ENCODE measurements at places on chromosomes 4 and X. TPM values are rescaled to one million over a fixed set of nuclear protein-coding genes. Genes with fewer than 3 reads are reported as not detected.
A peak's percentile ranks its signal among the peaks of the same experiment; 100 is the strongest.

GRCh38 chr4:150942539-150942938 lies 72.5 kb downstream of the LRBA start:
- no peaks in the 10 kb centered on the region for H3K27me3 ChIP-seq
- H3K4me1 ChIP-seq = no peaks in the 10 kb centered on the region
- no peak for DNase-seq
- no peaks in the 10 kb centered on the region for H3K36me3 ChIP-seq

- H3K4me3 ChIP-seq = no peak overlapping the region
- no peaks in the 10 kb centered on the region for H3K36me3 ChIP-seq
- DNase-seq = no peak
- peaks cover 5% of the 10 kb centered on the region for H3K4me1 ChIP-seq
Measured at GRCh38 chrX:13188731-13189309, 131.0 kb downstream of the ATXN3L start.

- no peak overlapping the region for H3K4me3 ChIP-seq
- no peaks in the 10 kb centered on the region for H3K4me1 ChIP-seq
- H3K27ac ChIP-seq = no peak overlapping the region
- no peaks in the 10 kb centered on the region for H3K27me3 ChIP-seq
- no peaks in the 10 kb centered on the region for H3K36me3 ChIP-seq
- DNase-seq = peak; percentile 25
Measured at GRCh38 chr4:134024251-134024650, 177.3 kb downstream of the PABPC4L start.

Gene PPP2R2C
- 0.48 TPM for total RNA-seq

Gene SMIM10
- 3.2 TPM for total RNA-seq

GRCh38 chr4:7169134-7169533 lies 23.2 kb upstream of the SORCS2 start:
- no peak for DNase-seq
- H3K27ac ChIP-seq = no peak overlapping the region
- no peak overlapping the region for H3K4me3 ChIP-seq
- no peaks in the 10 kb centered on the region for H3K27me3 ChIP-seq

DNA sequence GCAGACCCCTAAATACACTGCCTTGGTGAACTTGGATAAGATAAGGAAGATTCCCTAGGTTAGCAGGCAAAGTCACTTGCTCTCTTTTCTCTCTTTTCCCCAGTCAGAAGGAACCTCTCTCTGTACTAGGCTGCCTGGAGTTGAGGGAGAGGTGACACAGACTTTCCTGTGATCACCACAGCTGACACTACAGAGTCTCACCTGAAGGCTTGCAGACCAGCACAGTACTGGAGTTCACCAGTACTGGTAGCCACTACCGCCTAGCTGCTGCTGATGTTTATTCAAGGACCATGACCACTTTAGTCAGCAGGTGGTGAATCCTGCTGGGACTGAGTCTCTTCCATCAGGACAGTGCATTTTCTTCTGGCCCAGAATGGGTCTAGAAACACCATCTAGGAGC lies 63.3 kb downstream of the PTPN13 start:
- no peak overlapping the region for H3K27ac ChIP-seq
- no peaks in the 10 kb centered on the region for H3K36me3 ChIP-seq
- no peaks in the 10 kb centered on the region for H3K27me3 ChIP-seq
- H3K4me1 ChIP-seq = no peaks in the 10 kb centered on the region
- no peak for DNase-seq

- no peak for DNase-seq
- H3K4me1 ChIP-seq = no peaks in the 10 kb centered on the region
- H3K27me3 ChIP-seq = no peaks in the 10 kb centered on the region
- H3K27ac ChIP-seq = no peak overlapping the region
- no peak overlapping the region for H3K4me3 ChIP-seq
Measured at GRCh38 chrX:9147086-9147485, 113.2 kb upstream of the FAM9B start.

DNA sequence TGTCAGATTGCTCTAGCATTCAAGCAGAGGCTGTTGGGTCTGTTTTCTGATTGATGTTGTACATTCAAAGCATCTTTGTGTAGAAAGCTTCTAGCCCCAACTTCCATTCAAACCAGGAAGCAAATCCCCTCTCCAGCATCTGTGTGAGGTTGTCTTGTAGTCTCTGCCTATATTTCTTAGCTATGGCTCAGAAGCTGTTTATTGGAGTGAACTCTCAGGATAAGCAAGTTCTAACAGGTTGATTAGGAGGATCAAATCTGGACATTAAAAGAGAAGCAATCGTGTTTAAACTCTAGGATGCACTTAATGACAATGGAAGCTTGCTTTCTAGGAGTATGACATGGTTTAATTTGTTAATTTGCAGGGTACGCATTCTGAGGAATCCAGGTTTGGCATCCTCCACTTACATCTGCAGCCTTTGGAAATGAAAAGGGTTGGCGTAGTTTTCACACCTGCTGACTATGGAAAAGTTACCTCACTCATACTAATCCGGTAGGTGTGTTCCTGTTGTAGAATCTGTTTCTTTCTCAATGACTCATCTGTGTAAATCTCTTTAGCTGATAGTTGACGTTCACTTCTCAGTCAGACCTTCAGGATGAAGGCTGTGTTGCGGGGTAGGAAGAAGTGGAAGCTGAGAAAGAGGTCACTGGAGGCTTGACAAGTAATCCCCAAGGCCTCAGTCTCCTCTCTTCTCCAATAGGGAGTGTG lies 88.0 kb upstream of the TLR2 start:
- no peak overlapping the region for H3K4me3 ChIP-seq
- no peak overlapping the region for H3K27ac ChIP-seq
- H3K27me3 ChIP-seq = no peaks in the 10 kb centered on the region

Gene HEPH
- total RNA-seq = 161 TPM

GRCh38 chr4:176616151-176616550 lies 176.6 kb downstream of the VEGFC start:
- DNase-seq = no peak
- H3K36me3 ChIP-seq = no peaks in the 10 kb centered on the region
- H3K4me1 ChIP-seq = no peaks in the 10 kb centered on the region
- H3K4me3 ChIP-seq = no peak overlapping the region
- H3K27ac ChIP-seq = no peak overlapping the region
- no peaks in the 10 kb centered on the region for H3K27me3 ChIP-seq

Gene NSG1
- total RNA-seq = 30.2 TPM

DNA sequence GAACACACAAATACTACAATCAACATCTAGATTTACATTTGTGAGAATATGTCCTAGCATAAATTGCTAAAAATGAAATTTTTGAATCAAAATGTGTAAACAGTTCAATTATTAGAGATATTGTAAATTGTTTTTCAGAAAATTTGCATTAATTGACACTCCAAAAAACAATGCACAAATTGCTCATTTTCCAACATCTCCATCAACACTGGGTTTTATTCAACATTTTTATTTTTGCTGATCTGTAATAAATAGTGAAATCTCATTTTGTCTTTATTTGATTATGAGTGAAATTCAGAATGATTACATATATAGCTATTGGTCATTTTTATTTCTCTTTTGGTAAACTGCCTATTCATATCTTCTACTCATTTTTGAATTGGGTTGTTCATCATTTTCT lies 120.0 kb upstream of the GRIA3 start:
- DNase-seq = no peak
- no peak overlapping the region for H3K4me3 ChIP-seq

GRCh38 chr4:112183252-112183651 lies 38.0 kb downstream of the FAM241A start:
- H3K27ac ChIP-seq = no peak overlapping the region
- no peaks in the 10 kb centered on the region for H3K4me1 ChIP-seq
- H3K36me3 ChIP-seq = no peaks in the 10 kb centered on the region
- no peak overlapping the region for H3K4me3 ChIP-seq
- no peaks in the 10 kb centered on the region for H3K27me3 ChIP-seq

DNA sequence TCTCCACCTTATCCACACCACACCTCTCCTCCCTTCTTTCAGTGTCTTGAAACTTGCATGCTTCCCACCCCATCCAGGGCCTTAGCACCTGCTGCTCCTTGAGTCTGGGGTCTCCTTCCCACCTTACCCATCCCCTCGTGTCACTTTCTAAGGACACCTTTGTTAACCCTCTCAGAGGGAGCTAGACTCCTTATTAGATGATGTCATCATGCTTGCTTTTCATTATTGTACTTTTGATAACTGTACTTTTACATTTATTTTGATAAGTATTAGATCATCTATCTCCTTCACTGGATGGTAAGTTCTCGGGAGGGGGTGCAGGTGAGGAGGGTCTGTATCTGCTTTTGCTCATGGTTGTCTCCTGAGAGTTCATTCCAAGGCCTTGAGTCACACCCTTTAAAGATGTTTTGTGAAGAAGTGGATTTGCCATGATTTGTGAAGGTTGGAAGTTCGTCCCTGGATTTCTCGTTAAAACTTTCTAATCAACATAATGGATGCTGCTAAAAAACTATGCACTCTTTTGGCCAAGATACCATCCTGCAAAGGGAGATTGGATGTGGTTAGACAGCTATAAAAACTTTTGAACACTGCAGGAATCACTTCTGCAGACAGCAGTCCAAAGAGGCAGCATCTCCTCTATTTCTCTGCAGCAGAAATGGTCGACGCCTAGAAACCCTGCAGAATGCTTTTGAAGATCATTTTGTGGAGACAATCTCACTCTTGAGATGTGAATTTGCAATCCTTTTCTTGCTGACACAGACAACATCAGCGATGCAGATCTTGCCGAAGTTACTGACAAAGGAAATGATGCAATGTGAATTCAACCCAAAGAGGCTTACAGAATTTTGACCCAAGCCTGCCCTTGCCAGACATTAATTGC lies 69.6 kb downstream of the ENPP6 start:
- no peaks in the 10 kb centered on the region for H3K27me3 ChIP-seq
- H3K36me3 ChIP-seq = no peaks in the 10 kb centered on the region

- H3K27ac ChIP-seq = no peak overlapping the region
- H3K4me3 ChIP-seq = no peak overlapping the region
- no peaks in the 10 kb centered on the region for H3K36me3 ChIP-seq
- no peak for DNase-seq
Measured at GRCh38 chr4:73976716-73977115, 5.1 kb downstream of the PF4 start.

DNA sequence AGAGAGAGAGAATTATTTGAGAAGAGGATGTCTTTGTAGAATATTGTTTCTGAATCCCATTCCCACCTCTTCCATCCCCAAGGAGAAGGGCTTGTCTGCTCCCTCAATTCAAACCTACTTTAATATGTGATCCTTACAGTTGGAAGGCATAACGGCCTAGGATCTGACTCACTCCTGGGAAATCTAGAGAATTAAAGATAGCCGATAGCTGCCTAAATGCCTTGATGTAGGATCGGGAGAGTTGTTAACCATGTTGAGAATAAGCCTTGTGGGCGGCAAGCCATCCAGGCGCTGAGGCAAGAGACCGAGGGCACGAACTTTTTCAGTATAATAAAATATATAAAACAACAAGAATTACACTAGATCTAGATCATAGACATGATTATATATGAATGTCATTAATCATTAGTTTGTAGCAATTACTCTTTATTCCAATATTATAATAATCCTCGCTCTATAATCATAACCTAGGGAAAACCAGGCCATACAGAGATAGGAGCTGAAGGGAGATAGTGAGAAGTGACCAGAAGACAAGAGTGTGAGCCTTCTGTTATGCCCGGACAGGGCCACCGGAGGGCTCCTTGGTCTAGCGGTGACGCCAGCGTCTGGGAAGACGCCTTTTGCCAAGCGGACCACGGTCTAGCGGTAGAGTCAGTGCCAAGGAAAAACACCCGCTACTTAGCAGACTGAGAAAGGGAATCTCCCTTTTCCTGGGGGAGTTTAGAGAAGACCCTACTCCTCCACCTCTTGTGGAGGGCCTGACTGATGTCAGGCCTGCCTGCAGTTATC lies 13.5 kb downstream of the EMCN start:
- no peak overlapping the region for H3K27ac ChIP-seq
- no peaks in the 10 kb centered on the region for H3K4me1 ChIP-seq
- no peak for DNase-seq
- no peaks in the 10 kb centered on the region for H3K36me3 ChIP-seq
- H3K27me3 ChIP-seq = no peaks in the 10 kb centered on the region
- no peak overlapping the region for H3K4me3 ChIP-seq

Gene IL2RG
- 7.1 TPM for total RNA-seq

DNA sequence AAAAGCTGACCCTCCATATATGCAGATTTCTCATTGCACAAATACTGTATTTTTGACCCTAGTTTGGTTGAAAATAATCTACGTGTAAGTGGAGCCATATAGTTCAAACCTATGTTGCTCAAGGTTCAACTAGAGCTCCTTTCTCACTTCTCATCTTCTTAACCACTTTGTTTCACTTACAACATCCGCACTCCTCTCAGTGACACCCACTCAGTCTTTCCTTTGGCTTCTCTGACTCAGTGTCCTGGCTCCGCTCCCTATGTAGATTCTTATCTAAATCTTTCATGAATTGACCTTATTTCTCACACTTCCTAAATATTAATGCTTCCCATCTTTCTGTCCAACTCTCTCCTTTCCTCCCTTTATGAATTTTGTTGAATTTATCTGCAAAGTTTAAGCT lies 32.9 kb upstream of the DKK2 start:
- no peak for DNase-seq
- no peaks in the 10 kb centered on the region for H3K27me3 ChIP-seq
- no peaks in the 10 kb centered on the region for H3K4me1 ChIP-seq
- no peak overlapping the region for H3K4me3 ChIP-seq
- H3K27ac ChIP-seq = no peak overlapping the region

DNA sequence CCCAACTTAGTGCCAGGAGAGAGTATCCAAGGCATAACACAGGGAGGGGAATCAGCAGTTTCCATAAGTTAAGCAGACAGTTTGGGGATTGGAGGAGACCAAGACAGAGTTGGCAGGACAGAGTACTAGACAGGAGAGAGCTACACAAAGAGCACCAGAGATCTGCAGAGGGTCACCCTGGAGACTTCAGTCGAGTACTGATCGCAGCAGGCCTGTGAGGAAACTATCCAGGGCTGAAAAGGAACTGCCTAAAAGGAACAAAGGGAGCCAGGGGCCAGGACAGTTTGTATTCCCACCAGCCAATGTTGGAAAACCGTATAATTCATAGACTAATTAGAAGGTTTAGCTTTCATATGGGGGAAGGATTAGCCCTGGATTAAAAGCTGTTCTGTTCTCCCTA lies 80.6 kb upstream of the ENPP6 start:
- no peak for DNase-seq
- H3K27ac ChIP-seq = no peak overlapping the region
- no peak overlapping the region for H3K4me3 ChIP-seq
- H3K4me1 ChIP-seq = peaks cover under 1% of the 10 kb centered on the region
- no peaks in the 10 kb centered on the region for H3K27me3 ChIP-seq

DNA sequence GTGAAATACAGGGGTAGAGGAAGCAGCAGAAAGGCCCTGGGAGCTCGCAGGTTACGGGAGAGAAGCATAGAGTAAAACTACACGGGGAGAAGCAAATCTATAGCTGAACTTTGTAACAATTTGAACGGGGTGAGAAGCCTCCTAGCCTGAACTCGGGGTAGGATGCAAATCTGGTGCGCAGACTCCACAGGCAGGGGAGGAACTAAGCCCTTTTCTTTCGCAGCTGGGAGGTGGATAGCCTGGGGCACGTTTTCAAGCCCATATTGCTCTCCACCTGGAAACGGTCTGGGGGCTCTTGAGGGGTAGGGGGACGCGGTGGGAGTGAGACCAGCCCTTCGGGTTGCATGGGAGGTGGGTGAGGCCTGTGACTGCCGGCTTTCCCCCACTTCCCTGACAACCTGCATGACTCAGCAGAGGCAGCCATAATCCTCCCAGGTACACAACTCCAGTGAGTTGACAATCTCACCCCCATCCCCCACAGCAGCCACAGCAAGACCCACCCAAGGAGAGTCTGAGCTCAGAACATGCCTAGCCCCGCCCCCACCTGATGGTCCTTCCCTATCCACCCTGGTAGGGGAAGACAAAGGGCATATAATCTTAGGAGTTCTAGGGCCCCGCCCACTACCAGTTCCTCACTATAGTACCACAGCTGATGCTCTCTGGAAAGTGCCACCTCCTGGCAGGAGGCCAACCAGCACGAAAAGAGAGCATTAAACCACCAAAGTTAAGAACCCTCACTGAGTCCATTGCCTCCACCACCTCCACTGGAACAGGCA lies 29.9 kb downstream of the SOWAHB start:
- no peaks in the 10 kb centered on the region for H3K36me3 ChIP-seq
- H3K27me3 ChIP-seq = no peaks in the 10 kb centered on the region
- H3K4me1 ChIP-seq = peaks cover 5% of the 10 kb centered on the region
- no peak overlapping the region for H3K4me3 ChIP-seq
- peak overlapping the region; percentile 80 for H3K27ac ChIP-seq
